B cell (primary cell): ENCODE measurements at places on chromosomes 16 and 17.

GRCh38 chr17:50462446-50462845, 6.2 kb downstream of the CHAD start:
- DNase-seq: no peak

DNA sequence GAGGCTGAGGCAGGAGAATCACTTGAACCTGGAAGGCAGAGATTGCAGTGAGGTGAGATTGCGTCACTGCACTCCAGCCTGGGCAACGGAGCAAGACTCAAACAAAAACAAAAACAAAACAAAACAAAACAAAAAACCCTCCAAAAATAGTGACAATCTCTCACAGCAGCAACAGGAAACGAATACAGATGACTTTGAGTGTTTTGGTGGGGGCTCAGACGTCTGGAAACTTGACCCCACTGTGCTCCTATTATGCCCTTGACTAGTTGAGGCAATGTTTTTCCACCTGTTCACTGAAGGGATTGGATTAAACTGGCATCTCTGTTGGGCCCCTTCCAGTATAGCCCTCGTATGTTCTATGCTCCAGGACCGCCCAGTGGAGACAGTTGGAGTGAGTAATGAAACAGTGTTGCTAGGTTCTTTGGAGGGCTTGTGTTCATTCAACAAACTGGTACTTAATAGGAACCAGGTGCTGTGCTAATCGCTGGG, 167.0 kb downstream of the UTP18 start:
- DNase-seq: no peak

- DNase-seq: no peak
Observed at GRCh38 chr17:50638966-50639713, 4.5 kb downstream of the ABCC3 start.

DNA sequence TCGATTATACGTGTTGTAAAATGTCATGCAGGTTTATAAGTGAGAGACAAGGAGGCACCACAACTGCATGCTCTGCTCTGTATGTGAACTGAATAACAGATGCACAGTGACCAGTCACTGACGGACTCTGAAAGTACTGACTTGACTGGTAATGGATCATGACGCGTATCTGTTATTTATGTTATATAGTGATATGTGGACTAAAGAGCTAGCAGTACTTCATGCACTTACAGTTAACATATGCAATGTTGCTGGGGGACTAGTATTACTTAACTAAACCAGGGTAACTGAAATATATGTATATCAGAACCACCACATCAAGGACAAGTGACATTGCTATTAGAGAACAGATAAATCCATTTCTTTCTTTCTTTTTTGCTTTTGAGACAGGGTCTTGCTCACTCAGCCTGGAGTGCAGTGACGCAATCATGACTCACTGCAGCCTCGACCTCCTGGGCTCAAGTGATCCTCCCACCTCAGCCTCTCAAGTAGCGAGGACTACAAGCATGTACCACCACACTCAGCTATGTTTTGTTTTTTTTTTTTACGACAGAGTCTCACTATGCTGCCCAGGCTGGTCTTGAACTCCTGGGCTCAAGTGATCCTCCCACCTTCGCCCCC, 17.2 kb downstream of the COIL start:
- DNase-seq: no peak

DNA sequence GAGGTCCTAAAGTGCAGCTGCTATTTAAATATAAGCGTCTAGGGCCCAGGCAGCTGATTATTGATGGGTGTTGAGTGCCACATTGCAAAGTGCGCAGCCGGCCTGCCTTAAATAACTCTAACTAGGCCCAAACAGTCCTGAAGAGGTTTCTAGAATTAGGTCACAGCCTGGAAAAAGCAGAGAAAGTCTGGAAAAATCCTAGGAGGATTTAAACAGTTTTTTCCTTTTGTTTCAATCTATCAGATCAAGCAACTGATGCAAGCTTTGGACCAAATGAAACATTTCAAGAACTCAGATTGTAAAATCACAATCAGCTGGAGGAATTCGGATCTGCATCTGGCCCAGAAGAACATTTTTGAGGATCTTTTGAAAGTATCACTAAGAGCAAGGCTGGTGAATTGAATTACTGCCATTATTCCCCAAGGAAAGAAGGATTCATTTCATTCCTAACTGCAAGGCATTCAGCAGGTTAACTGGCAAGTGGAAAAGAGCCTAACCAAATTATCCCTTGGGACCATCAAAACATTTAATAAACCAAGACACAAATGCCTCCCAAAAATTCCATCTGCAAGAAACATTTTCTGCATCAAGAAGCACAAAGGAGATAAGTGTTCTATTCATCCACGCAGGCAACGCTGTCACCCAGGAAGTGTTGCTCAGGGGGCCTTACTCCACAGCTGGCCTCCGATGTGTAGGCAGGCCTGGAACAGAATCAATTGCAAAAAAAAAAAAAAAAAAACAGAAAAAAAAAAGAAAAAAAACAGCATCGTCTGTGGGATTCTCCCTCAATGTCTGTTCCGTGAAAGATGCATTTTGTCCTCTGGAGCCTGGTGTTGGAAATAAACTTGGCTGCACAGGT, 46.1 kb downstream of the IRX3 start:
- DNase-seq: no peak

DNA sequence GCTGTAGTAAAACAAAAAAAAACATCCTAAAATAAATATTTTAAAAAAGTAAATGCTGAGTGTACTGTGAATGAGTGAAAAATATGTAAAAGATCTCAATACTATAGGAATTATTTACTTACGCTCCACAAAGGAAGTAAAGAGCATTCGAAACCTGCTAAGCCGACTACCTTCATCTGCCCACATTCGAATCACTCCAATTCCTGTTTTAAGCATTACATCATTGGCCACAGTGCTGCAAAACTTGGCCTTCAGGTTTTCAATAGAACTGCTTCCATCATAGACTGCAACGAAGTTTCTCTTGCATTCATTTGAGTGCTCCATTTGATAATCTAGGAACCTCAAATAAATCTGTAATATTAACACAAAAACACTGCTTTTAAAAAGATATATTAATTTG, 34.4 kb downstream of the NETO2 start:
- DNase-seq: no peak

DNA sequence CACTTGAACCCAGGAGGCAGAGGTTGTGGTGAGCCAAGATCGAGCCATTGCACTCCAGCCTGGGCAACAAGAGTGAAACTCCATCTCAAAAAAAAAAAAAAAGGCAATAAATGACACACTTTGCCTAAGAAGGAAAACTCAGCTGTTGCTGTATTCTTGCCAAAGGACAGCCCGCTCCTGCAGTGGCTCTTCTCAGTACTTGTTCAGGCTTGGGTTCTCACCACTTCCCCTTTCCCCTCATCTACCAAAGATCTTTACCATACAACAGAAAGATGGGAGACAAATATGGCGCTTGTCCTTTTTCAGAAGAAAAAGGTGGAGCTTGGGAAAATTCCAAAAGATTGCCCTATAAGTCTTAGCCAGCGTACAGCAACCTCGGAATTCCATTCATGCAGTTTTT, 58.5 kb downstream of the MYH13 start:
- no peak for DNase-seq

GRCh38 chr16:57609541-57610401, 18.7 kb upstream of the ADGRG1 start:
- DNase-seq: peak; percentile 60

DNA sequence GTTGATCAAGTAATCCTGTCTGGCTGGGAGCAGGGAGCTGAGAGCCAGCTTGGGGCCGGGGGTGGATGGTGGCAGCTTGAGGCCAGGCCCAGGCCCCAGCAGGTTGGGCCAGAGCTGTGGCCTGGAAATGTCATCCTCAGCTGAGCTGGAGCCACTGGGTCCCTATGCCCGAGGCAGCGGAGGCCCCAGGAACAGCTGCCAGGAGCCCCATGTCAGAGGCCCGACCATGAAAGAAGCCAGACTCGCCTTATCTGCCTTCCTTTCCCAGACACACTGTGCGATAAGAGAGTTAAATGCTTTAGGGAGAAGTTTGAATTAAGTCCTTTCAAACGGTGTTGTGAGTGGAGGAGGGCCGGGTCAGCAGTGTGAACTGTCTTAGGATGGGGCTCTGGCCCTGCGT, 3.5 kb downstream of the SMTNL2 start:
- no peak for DNase-seq

- DNase-seq: peak; percentile 57
Observed at GRCh38 chr16:77273-77806, 685 bp upstream of the MPG start.

- no peak for DNase-seq
Observed at GRCh38 chr16:57271867-57272495, 12.5 kb downstream of the PLLP start.

DNA sequence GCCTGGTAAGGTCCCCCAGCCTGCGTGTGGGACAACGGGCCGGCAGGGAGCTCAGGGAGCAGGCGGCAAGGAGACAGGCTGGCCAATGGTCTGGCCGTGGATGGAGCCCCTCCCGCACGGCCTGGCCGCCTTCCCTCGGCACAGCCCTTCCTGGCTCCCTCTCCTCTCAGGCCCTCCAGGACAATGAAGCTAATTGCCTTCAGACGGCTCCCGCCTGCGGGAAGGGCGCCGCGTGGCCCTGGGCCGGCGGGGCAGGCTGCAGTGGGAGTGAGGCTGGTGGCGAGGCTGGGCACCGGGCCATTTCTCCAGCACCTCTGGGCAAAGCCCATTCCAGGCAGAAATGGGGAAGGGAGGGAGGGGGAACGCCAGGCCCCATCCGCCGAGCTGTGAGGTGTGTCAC, 50.9 kb downstream of the ENGASE start:
- DNase-seq: no peak

- no peak for DNase-seq
Observed at GRCh38 chr16:116015-116414, 22.5 kb downstream of the NPRL3 start.

DNA sequence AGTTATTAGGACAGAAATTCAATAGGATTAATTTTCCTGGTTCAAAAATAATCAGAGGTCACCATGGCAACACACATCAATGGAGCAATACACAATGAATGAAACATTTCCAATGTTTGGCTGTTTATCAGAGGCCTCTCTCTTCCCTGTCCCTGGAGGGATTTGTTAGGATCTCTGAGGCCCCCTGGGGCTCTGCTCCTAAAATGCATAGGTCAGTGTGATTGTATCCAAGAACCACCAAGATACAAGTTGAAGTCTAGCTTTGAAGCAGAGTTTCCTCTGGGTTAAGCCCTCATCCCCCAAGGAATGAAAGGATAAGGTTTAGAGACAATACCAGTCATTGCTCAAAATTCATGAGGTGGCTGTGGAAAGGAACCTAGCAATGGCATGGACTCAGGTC, 561.2 kb upstream of the C16orf82 start:
- no peak for DNase-seq

GRCh38 chr16:20391045-20391444, 13.5 kb downstream of the PDILT start:
- DNase-seq: no peak

- DNase-seq: no peak
Observed at GRCh38 chr16:31107465-31107867, 720 bp upstream of the BCKDK start.

- no peak for DNase-seq
Observed at GRCh38 chr16:89026121-89026612, 49.2 kb upstream of the CBFA2T3 start.

- DNase-seq: no peak
Observed at GRCh38 chr16:87878704-87879103, 9.4 kb upstream of the SLC7A5 start.

DNA sequence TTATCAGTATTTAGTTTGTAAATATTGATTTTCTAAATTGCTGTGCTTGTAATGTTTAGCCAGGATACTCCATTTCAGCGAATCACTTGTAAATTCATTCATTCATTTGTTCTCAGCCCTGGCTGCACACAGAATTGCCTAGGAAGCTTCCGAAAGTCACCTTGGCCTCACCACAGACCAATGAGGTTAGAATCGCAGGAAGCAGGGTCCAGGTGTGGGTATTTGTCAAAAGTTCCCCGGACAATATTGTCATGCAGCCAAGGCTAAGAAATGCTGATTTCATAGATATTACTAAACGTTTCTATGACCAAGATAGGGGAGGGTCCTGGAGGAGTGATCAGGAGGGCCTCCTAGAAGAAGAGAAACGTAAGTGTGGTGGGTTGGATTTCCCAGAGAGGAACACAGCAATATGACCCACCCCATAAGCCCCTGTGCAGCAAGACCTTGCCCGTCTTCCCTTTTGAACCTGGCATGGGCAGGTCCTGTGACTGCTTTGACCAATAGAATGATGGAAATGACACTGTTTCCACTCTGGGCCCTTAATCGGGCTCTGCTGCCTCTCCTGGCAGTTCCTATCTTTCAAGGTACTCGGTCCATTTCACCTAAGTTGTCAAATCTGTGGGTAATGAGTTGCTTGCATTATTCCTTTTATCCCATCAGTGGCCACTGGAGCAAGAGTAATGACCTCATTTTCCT, 238.7 kb downstream of the FOXL1 start:
- no peak for DNase-seq

- DNase-seq: no peak
Observed at GRCh38 chr17:69716556-69716955, 302.1 kb downstream of the MAP2K6 start.

DNA sequence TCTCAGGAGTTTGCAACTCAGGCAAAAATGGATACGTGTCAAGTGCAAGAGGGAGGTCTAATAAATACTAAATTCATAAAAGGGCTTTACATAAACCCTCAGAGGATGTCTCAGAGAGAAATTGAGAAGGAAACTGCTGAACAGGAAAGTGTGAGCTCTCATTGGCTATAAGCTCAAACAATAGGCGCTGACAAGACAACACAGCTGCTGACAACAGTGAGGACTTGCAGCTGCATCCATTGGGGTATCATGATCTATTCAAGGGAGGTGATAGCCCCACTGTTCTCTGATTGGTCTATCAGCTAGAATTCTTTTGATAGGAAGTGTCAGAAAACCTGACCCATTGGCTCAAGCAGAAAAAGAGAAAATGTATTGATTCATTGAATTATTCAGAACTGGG, 187.2 kb downstream of the CBLN1 start:
- DNase-seq: no peak

GRCh38 chr17:60390925-60391470, 935 bp downstream of the USP32 start:
- peak; percentile 46 for DNase-seq
